ENCODE measurements at places on chromosomes 7 and 10. TPM values are rescaled to one million over a fixed set of nuclear protein-coding genes. Genes with fewer than 3 reads are reported as not detected.

DNA sequence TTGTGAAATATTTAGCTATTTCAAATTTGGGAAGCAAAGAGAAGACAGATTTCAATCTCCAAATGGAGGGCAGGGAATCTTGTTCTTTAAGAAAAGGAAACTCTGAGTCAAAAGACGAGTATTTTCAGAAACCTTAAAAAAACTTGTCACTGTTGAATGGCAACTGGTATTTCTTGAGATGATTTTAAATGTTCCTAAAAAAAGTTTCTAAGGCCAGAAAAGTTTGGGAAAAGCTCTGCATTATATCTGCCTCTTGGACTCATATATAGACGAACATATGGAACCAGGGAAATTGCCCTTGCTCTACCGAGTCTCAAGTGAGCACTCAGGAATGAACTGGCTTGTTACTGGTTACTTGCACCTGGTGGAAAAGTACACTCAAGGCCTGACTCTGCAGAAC is 69.5 kb downstream of the ADAM22 start:
- no peaks in the 10 kb centered on the region for H3K27me3 ChIP-seq
- no peaks in the 10 kb centered on the region for H3K4me1 ChIP-seq
- H3K27ac ChIP-seq: no peak overlapping the region

DNA sequence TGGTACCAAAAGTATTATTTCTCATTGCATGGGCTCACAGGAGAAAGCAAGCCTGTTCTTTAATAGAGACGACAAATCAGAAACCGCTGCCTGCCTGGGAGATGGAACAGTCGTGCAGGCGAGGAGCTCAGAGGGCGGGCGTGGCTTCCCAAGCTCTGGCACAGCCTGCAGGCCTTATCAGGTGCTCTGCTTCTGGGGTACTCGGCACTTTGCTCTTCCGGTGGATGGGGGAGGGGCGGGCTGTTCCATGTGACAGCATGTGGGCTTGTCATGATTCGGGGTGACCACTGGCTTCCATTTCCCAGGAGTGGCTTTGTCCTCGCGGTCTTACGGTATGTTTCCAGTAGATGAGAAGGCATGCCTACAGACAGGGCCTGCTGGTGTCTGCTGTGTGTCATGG is 228.6 kb downstream of the MGMT start:
- H3K4me3 ChIP-seq: no peak overlapping the region
- no peaks in the 10 kb centered on the region for H3K27me3 ChIP-seq
- H3K36me3 ChIP-seq: no peaks in the 10 kb centered on the region

DNA sequence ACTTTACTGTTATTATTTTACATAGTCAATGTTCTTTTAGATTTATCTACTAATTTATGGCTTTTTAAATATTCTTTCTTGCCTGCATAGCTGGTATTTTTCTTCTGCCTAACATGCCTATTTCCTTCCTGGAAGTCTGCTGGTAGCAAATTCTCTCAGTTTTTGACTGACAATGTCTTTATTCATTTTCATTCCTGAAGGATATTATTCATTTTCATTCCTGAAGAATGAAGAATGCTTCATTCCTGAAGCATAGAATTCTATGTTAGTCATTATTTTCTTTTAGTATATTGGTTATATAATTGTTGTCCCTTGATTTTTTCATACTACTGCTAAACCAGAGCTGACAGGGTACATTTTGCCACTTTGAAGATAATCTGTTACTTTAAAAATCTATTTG is 41.8 kb downstream of the TMEM168 start:
- H3K36me3 ChIP-seq: no peaks in the 10 kb centered on the region
- H3K4me3 ChIP-seq: no peak overlapping the region
- no peaks in the 10 kb centered on the region for H3K27me3 ChIP-seq
- no peak overlapping the region for H3K27ac ChIP-seq
- DNase-seq: no peak

- H3K27me3 ChIP-seq: no peaks in the 10 kb centered on the region
- H3K27ac ChIP-seq: peak overlapping the region; percentile 96
- DNase-seq: no peak
Measured at GRCh38 chr10:89646889-89647657, 2.0 kb upstream of the PANK1 start.

ITGA8 gene
- total RNA-seq: 3.0 TPM

NEUROD6 gene
- not detected for total RNA-seq

MET gene
- total RNA-seq: 2.5 TPM

DNAH11 gene
- total RNA-seq: 4.5 TPM

DNA sequence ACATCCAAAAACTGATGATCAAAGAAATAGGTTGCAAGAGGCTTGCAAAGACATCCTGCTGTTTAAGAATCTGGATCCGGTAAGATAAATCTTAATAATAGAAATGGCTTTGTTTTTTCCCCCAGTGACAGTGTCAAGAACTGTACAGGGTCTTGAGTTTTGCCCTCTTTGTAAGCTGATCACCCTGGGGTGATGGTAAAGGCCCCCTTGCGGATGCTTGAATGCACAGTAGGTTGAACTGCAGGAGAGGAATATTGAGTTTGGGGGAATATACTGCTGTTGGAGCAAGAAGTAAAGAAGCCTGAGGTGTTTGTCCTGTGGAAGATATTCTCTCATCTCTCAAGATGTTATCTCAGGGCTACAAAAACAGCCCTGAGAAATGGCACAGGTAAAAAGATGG is 40.6 kb upstream of the HBP1 start:
- H3K4me3 ChIP-seq: no peak overlapping the region
- no peaks in the 10 kb centered on the region for H3K27me3 ChIP-seq
- no peaks in the 10 kb centered on the region for H3K4me1 ChIP-seq
- DNase-seq: no peak
- H3K27ac ChIP-seq: no peak overlapping the region

DNA sequence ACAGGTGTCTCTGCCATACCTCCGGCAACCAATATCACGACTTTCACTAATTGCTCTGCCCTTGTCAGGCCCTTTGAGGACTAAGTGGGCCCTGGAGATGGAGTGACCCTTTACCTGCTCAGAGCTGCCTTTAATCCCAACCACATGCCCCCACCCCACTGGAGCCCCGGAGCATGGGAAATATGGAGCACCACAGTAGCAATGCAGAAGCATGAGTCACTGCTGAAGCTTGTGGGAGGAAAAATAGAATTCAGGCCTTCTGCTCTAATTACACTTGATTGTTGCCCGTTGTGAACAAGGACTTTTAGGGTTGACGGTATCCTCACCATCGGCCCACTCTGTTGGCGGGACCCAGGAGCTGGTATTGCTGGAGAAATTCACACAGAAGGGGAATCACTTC is 52.5 kb upstream of the FRMD4A start:
- H3K27ac ChIP-seq: no peak overlapping the region
- no peak for DNase-seq
- H3K36me3 ChIP-seq: no peaks in the 10 kb centered on the region
- no peaks in the 10 kb centered on the region for H3K4me1 ChIP-seq
- no peaks in the 10 kb centered on the region for H3K27me3 ChIP-seq

- no peak for DNase-seq
- H3K27ac ChIP-seq: no peak overlapping the region
- no peaks in the 10 kb centered on the region for H3K4me1 ChIP-seq
Measured at GRCh38 chr7:5500777-5501350, 77.2 kb upstream of the TNRC18 start.

DNA sequence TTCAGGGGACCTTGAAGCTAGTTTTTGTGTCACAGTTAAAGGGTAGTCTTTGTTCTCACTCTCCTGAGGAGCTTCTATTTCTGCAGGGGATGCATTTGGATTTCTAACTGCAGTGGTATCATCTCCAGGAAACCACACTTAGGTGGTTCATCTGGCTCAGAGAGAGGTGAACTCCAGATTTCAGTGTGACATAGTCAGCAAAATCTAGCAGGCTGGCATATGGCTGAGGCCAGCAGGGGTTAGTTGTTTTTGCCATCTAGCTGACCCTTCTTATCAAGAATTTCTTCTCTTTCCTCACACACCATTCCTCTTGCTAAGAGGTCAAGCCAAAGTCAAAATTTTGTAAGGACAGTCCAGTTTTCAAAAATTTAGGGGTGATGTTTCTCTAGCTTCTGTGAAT is 248.2 kb downstream of the REEP3 start:
- H3K4me1 ChIP-seq: no peaks in the 10 kb centered on the region
- no peak overlapping the region for H3K27ac ChIP-seq
- no peak for DNase-seq
- no peaks in the 10 kb centered on the region for H3K36me3 ChIP-seq
- H3K4me3 ChIP-seq: no peak overlapping the region
- no peaks in the 10 kb centered on the region for H3K27me3 ChIP-seq

RAB19 gene
- 9.5 TPM for total RNA-seq

DNA sequence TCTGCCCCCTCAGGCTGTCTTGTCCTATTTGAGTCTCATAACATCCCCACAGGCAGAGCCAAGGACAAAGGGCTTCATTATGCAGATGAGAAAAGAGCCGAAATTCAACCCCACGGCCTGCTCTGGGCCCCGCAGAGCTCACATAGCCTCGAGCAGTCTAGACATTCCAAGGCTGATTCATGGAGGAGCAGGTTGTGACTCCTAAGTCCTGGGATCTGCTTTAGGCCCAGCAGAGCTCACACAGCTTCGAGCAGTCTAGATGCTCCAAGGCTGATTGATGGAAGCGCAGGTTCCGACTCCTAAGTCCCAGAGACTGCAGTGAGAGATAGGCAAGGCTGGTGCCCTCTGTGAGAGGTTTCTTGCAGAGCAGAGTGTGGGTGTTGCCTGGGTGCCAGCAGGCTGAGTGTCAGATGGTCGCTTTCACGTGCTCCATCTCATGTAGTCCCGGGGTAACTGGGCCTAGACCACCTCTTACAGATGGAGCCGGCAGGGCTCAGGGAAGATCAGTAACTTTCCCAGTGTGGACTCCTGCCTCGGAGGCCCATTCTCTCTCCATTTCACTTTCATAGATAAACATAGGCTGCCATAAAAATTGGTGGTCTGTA is 436.1 kb upstream of the FOXK1 start:
- no peak overlapping the region for H3K27ac ChIP-seq
- no peaks in the 10 kb centered on the region for H3K36me3 ChIP-seq
- no peaks in the 10 kb centered on the region for H3K4me1 ChIP-seq
- H3K27me3 ChIP-seq: no peaks in the 10 kb centered on the region
- H3K4me3 ChIP-seq: no peak overlapping the region

MORN4 gene
- 0.35 TPM for total RNA-seq

PNLIP gene
- total RNA-seq: not detected

IGFBP1 gene
- total RNA-seq: not detected

- DNase-seq: peak; percentile 57
- no peak overlapping the region for H3K4me3 ChIP-seq
- H3K36me3 ChIP-seq: no peaks in the 10 kb centered on the region
- H3K4me1 ChIP-seq: peaks cover 7% of the 10 kb centered on the region
- peak overlapping the region; percentile 76 for H3K27ac ChIP-seq
Measured at GRCh38 chr7:128108641-128109423, 77.6 kb upstream of the LRRC4 start.

HMX3 gene
- total RNA-seq: 3.4 TPM

DNA sequence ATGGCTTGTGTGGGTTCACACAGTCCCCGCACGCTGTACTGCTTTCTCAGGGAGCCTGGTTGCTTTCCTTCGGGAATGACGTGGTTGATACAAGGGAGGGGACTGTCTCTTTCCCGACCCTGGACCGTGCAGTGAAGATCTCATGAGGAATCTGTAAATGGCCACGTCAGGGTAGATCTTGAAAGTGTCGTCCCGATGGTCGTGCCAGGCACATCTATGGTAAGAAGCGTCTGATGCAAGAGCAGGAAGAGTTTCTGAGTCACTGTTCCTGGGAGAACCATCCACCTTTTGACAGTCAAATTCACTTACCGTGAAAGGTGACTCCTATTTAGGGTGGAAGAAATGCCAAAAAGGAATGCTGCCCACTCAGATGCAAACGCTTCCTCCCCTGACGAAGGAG is 500.4 kb downstream of the PTPRN2 start:
- DNase-seq: no peak
- no peaks in the 10 kb centered on the region for H3K4me1 ChIP-seq
- H3K27ac ChIP-seq: no peak overlapping the region
- H3K27me3 ChIP-seq: no peaks in the 10 kb centered on the region
- H3K36me3 ChIP-seq: no peaks in the 10 kb centered on the region
- no peak overlapping the region for H3K4me3 ChIP-seq

PDZD7 gene
- 55.9 TPM for total RNA-seq

HOXA3 gene
- 21.2 TPM for total RNA-seq

DNA sequence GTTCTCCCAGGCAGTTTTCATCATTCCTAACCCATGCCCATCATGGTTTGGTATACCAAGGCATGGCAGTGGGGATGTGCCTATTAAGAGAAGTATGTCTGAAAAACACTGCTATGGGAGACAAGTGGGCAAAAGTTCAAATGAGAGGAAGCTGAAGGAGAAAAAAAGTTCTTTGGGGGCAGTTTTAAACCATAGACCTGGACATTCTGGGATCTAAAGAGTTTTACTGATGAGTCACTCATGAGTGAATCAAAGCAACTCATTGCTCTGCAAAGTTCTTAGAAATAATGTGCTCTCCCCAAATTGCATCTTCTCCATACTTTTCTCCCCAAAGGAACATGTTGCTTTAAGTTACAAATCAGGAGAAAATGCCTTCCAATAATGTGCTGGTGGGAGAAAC is 256.9 kb upstream of the MTPN start:
- H3K27ac ChIP-seq: no peak overlapping the region
- no peak for DNase-seq
- H3K4me1 ChIP-seq: no peaks in the 10 kb centered on the region

EBLN1 gene
- not detected for total RNA-seq

HOXA5 gene
- 23.6 TPM for total RNA-seq

- H3K27ac ChIP-seq: no peak overlapping the region
- H3K27me3 ChIP-seq: no peaks in the 10 kb centered on the region
- H3K4me1 ChIP-seq: no peaks in the 10 kb centered on the region
Measured at GRCh38 chr7:80779456-80779855, 139.4 kb downstream of the SEMA3C start.

- no peaks in the 10 kb centered on the region for H3K36me3 ChIP-seq
- DNase-seq: no peak
- H3K4me3 ChIP-seq: no peak overlapping the region
- no peak overlapping the region for H3K27ac ChIP-seq
Measured at GRCh38 chr7:84248267-84248666, 53.7 kb upstream of the SEMA3A start.

GRCh38 chr10:51073453-51074237 is 642 bp upstream of the PRKG1 start:
- H3K36me3 ChIP-seq: no peaks in the 10 kb centered on the region
- H3K4me1 ChIP-seq: no peaks in the 10 kb centered on the region
- H3K27me3 ChIP-seq: no peaks in the 10 kb centered on the region
- no peak for DNase-seq
- peak overlapping the region; percentile 66 for H3K27ac ChIP-seq

- no peaks in the 10 kb centered on the region for H3K36me3 ChIP-seq
- no peaks in the 10 kb centered on the region for H3K4me1 ChIP-seq
- no peak overlapping the region for H3K27ac ChIP-seq
- no peaks in the 10 kb centered on the region for H3K27me3 ChIP-seq
Measured at GRCh38 chr7:158028971-158029370, 558.7 kb downstream of the PTPRN2 start.

- DNase-seq: no peak
- H3K36me3 ChIP-seq: no peaks in the 10 kb centered on the region
- no peaks in the 10 kb centered on the region for H3K4me1 ChIP-seq
- no peaks in the 10 kb centered on the region for H3K27me3 ChIP-seq
Measured at GRCh38 chr10:30197186-30197585, 137.8 kb upstream of the JCAD start.

CLDN12 gene
- 13.2 TPM for total RNA-seq

Measured in Peyer's patch (tissue), 4 donors.